ENCODE measurements at places on chromosomes 16 and 17.

DNA sequence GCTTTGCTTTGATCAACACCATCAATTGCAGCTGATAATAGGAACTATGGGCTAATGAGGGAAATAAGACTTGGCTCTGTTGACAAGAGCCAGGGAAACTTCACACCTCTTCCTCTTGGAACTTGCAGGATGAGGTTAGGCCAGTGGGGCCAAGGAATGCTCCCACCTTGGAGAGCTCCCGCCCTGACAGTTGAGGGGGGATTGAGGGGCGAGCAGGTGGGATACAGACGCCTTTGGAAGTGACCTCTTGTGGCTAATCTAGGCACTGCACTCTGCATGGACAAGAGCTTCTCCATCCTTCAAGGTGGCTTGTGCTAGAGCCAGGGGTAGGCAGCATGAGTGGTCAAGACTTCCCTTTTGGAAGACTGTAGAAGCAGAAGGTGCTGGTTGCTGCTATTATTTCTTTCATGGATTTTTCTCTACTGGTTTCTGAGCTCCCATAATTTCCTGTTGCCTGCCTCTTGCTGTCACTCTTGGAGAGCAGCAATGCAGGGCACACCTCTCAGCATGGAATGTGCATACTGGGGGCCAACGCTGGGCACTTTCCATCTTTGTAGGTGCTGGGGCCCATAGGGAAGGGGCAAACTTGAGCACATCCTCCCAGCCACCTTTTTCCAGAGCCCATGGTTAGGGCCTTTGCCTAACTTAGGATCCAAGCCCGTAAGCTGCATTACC lies 2.3 kb upstream of the PHF12 start:
- DNase-seq = no peak

- DNase-seq = no peak
These were observed 83.9 kb downstream of the NT5M start for GRCh38 chr17:17387017-17387497.

- DNase-seq = no peak
These were observed 809.5 kb upstream of the GOT2 start for GRCh38 chr16:59543641-59544040.

DNA sequence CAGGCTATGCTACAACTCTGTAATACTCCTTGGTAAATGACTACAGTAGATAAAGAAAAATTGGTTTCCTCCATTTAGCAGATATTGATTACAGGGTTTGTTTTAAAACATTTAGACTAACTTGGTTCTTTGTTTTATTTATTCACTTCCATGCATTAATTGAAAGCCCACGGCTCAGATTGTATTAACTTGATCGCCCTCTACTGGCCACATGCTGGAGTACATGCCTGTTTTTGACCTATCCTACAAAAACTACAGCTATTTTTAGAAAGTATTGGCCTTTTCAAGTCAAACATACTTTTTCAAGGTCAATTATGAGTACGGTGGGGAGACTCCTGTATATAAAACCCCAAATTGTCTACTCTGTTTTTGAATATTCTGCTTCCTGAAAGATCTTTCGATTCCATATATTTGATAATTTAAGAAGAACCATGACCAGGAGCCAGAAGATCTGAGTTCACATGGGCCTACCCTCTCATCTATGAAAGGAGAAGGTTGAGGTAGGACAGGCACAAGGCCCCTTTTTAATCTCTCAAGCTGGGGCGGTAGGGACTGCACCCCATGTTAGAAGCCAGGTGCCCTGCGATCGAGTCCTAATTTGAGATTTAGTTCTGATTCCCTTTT lies 51.8 kb downstream of the CA10 start:
- DNase-seq = no peak

- no peak for DNase-seq
These were observed 8.7 kb upstream of the SLC7A5 start for GRCh38 chr16:87877942-87878507.

DNA sequence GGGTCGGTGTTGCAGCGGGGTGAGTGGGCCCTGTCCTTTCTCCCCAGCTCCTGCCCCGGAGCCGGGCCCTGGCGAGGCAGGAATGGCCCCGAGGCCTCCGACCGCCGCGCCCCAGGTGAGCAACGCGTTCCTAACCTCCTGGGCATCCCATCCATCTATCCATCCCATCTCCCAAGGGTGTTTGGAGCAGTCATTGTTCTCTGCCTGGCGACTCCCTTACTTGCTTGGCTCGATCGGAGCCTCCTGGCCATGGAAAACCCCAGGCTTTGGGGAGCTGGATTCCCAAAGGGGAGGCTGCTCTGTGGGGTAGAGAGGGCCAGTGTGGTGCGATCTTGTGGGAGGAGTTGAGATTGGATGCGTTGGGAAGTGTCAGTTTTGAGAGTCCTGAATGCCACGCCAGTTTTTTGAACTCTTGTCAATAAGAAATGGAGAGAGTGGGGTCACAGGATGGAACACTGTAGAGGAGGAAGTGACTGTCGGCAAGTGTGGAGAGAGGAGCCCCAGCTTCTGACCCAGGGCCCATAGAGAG lies 684 bp downstream of the ZFP90 start:
- no peak for DNase-seq

GRCh38 chr16:83792391-83792790 lies 15.4 kb upstream of the HSBP1 start:
- DNase-seq = no peak
